Stimulated activated CD8-positive, alpha-beta memory T cell treated with anti-CD3 and anti-CD28 coated beads, Interleukin-7, amount 100 ng/mL, for 1 hour (primary cell): ENCODE measurements at places on chromosomes 5 and 9.

GRCh38 chr9:31372799-31373587 lies 1011.5 kb upstream of the ACO1 start:
- DNase-seq, result no peak

DNA sequence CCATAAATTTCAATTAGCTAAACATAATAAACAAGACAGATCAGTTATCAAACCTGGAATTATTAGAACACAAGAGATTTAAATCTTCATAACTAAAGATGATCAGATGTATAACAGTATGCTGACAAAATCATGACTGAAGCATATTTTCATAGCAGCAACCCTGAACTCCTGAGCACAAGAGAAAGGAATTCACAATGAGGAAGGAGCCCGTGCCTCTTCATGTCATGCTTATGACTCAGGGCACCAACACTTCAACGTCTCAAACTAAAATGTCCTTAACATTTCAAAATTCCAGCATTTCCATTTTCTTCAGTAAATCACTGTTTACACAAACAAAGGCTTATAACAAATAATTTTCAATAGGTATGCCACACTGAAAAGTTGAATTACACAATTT lies 6.7 kb downstream of the AP3B1 start:
- DNase-seq, result no peak

DNA sequence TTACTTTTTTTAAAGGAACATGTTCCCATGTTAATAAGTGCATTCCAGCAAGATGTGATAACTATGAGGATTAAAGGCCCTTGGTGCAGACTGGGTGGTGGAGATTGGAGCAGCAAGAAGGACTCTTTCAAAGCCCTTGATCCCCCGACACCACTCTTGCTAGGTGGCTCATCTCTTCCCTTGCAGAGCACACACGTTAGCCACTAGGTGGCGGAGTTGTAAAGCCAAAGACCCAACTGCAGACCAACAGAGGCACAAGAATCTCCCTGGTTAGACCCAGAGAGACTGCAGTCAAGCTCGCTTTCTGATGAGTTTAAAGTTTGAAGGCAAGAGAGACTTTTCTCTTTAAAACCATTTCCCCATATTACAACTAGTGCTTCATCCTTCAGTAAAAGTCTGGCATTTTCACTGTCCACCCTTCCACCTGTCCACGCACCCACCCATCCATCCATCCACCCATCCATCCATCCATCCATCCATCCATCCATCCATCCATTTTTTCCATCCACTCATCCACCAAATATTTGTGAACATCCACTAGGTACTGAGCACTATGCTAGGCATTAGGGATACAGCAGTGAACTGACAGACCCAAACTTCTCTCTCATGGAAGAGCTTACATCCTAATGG lies 226.9 kb downstream of the MSX2 start:
- peak; percentile 1 for DNase-seq

GRCh38 chr9:133200631-133201030 lies 8.4 kb downstream of the OBP2B start:
- DNase-seq, result no peak

- DNase-seq, result no peak
Measured at GRCh38 chr5:54651482-54652076, 134.0 kb downstream of the SNX18 start.

DNA sequence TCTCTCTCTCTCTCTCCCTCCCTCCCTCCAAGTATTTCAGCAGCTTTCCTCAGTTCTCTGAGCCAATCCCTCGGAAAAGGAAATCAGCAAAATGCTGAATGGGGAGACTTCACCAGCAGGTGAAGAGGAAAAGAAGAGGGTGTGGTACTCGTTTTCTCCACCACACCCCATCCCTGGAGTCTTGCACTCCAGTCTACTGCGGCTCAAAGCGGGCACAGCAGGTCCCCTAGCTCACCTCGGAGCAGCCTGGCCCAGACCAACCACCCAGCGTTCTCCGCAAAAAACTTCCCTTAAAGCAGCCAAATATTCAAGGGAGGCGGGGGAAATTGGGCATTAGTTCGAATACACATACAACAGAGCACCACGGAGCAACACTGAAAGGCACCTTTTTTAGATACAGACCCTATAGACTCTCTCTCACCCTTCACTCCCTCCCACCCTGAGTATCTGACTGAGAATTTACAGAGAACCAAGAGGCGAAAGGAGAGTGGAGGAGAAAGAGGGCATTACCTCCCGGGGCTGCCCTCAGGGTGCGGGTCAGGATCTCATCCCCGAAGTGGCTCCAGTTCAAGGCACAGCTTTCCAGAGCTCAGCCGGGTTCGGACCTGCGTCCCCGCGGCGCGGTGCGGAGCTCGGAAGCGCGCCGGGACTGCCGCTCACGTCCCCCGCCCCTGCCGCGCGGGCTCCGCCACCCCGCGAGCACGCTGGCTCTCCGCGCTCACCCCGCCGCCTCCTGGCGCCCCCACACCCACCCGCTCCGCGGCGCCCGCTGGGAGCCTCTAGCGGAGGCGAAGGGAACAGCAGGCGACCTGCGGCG lies 1638.5 kb upstream of the C9orf72 start:
- no peak for DNase-seq

DNA sequence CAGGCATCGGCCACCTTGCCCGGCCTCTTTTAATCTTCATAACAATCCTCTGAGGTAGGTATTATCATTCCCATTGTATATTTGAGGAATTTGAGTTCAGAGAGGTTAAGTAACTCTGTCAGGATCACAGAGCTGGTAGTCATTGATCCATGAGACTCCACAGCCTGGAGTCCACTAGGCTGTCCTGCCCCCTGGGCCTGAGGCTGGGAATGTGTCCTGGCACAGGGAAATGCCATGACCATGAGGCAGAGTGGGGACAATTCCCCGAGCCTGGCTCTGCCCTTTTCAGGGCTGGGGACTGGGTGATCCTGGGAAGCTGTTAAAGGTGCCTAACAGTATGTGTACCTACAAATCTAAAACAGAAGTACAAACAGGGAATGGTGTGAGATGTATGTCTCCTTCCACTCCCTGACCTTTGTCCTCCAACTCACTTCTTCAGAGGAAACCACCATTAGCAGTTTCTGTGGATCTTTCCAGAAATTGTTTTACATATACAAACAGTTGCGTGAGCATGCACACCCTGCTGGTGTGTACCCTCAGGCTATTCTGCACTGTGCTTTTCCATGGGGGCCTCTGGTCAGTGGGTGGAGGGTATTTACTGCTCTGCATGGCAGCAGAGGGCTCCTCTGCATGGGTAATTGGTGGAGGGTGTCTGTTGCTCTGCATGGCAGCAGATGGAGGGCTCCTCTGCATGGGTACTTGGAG lies 53.8 kb downstream of the NDST1 start:
- no peak for DNase-seq

GRCh38 chr9:17531642-17532254 lies 47.1 kb upstream of the SH3GL2 start:
- no peak for DNase-seq

DNA sequence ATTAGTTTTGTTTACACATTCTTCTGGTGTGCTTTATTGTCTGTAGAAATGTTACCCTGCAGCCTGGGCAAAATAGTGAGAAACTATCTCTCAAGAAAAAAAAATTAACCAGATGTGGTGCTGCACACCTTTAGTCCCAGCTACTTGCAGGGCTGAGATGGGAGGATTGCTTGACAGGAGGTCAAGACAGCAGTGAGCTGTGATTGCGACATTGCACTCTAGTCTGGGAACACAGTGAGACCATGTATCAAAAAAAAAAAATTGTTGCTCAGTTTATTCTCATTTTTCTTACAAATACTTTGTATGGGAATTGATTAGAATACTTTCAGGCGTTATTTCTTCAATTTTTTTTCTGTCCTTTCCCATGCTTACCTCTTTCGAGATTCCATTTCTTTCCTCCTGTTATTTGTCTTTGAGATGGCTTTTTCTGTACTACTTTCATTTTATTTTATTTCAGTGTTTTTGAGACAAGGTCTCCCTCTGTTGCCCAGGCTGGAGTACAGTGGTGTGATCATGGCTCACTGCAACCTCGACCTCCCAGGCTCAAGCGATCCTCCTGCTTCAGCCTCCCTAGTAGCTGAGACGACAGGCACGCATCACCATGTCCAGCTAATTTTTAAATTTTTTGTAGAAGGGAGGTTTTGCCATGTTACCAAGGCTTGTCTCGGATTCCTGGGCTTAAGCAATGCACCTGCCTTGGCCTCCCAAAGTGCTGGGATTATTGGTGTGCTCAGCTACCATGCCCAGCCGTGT lies 24.9 kb downstream of the TENT2 start:
- DNase-seq, result no peak

GRCh38 chr5:126490167-126490940 lies 67.1 kb downstream of the GRAMD2B start:
- no peak for DNase-seq

DNA sequence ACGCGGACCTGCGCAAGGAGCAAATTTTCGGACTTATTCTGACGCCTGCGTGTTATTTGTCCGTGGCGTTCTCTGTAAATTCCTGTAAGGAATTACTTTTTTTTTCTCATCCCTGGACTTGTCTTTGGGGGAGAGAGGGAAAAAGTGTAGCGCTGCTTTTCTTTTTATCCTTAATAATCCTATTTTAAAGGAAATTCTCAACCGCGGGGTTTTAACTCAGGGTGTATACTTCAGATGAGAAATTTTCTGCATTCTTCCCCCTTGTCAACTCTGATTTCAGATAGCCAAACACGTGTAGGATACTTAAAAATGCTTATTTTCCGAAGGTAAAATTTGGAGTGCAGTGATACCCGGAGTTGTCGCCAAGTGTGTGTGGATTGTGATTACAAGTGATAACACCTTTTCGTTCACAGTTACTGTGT lies 853 bp downstream of the DCP2 start:
- DNase-seq, result no peak

DNA sequence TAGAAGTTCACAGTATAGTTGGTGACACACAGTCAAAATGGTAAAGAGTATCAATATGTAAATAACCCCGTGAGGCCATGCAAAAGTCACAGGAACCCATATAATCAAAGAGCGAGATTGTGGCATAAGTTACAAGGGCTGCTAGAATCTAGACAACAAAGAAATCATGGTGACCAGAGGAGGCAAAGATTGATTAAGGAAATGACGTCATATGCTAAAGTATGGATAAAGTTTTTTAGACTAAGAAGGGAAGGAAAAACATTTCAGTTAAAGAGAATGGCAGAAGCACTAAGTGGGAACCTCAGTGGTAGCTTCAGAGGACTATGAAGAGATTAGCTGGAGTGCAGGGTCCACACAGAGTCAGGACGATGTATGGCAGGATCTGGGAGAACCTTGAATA lies 330.3 kb downstream of the NFIB start:
- DNase-seq, result no peak

DNA sequence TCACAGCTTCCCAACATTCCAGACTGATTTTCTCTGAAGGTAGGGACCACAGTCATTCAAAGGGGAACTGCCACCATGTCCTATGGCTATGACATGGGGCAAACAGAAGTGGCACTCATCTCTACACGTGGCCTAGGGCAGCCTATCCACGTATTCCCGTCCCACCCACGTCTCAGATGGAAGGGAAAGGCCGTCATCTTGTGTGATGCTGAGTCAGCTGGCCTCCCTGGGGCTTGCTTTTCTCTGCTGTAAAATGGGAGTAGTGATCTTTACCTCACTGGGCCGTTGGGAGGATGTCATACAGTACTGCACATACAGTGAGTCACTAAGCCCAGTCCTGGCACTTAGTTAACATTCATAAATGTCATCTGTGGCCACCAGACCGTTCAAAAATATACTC lies 72.3 kb downstream of the RAPGEF1 start:
- no peak for DNase-seq

- no peak for DNase-seq
Measured at GRCh38 chr5:178899289-178899688, 3.6 kb downstream of the ZFP2 start.
